NCI-H1417 treated with DMSO at 0.1 percent for 48 hours (cell line): ENCODE measurements at places on chromosomes 6 and 20.

DNA sequence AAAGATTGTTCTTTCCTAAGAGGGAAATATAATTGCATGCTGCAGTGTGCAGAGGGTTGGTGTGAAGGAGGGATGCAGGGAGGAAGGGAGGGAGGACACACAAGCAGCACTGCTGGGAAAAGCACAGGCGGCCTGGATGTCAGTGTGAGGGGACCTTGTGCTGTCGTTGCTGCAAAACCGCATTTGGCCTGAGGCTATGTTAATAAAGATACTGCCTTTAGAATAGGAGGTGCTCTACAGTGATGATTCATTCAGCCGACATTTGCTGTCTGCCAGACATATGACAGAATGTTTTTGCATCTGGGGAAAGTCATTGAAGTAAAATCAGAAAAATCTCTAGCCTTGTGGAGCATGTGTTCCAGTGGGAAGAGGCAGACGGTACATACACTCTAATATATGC lies 50.5 kb upstream of the TRIM26 start:
- DNase-seq = no peak

DNA sequence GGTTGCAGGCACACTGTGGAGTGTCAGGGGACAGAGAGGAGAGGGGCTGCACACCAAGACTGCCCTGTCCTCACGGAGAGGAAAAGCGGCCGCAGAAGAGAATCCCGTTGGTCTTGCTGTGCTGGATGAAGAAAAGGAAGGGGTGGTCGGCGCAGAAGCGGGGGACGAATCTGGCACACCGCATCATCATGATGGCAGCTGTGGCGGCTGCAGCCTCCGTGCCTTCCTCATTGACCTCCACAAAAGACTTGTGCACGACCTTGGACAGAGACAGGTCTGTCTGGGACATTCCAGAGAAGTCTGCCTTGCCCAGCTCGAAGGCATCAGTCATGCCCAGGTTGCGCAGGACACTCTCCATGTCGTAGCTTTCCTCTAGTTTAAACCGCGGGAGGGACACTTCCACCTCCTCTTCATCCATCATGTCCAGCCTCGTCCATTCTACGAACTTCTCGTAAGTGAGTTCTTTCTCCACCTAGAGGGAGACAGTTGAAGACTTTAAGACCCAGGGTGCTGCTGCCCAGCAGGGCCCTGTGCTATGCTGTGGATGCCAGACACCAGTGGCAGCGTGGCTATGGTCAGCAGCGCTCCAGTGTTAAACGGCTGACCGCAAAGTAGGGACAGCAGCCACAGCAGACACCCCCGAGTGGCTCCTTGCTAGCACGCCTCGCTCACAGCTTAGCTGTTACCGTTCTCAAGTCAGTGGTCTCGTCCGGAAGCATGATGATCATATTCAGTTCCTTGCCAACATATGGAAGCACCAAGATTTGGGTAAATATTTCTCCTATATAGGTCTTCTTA lies 22.9 kb downstream of the SERPINB6 start:
- DNase-seq = no peak

DNA sequence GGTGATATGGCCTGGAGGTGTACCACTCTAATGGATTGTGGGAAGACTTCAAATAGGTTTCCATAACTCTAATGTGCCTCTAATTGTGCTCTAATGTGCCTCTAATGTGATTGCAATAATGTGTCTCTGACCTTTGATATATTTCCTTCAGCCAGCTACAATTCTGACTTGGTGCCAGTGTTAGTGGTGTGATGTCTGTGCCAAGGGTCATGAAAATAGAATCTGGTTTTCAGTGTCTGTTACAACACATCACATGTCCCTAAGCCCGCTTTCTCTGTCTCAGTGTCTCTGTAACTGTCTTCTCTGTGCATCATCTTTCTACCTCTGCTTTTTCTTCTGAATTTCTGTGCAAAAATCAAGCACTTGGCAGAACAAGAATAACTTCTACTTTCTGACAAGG lies 77.2 kb upstream of the ECI2 start:
- DNase-seq = no peak

- no peak for DNase-seq
Measured at GRCh38 chr6:145313041-145313855, 422.1 kb downstream of the EPM2A start.

DNA sequence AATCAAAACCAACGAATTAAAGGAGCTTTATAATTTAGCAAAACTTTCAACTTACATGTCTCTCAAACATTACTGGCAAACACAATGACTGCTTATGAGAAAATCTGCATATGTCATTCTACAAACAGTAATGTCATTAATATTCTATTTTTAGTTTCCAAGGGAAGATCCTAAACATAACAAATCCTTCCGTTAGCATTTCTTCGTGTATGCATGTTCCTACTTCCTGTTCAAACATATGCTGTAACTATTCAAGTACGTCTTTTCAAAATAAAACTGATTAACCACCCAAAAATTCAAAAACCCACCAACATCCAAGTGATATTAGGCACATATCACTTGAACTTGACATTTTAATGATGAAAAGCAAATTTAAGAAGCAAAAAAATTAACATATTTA lies 131.3 kb downstream of the HACE1 start:
- no peak for DNase-seq

- no peak for DNase-seq
Measured at GRCh38 chr6:13677878-13678254, 33.8 kb downstream of the RANBP9 start.

- no peak for DNase-seq
Measured at GRCh38 chr6:69835414-69836179, 30.8 kb upstream of the COL19A1 start.

DNA sequence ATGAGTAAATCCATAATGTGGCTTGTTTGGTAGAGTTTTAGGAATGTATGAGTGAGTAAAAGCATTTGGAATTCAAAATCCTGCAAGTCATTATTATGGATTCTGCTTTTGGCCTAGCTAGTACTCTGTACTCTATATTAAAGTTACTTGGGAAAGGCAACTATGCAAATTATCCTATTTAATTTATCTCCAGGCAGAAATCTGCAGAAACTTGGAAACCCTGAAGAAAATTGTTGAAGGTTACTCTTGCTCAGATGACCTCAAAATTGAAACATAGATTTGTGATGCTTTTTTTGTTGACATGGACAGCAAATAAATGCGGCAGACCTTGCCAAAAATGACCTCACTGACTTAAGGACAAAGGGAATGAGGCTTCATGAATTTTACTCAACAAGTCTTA lies 477.1 kb upstream of the EYS start:
- no peak for DNase-seq
